ENCODE measurements at places on chromosomes 1 and 21. TPM values are rescaled to one million over a fixed set of nuclear protein-coding genes. Genes with fewer than 3 reads are reported as not detected.

Gene GBP4
- polyA plus RNA-seq = 4.4 TPM

Gene GJA9
- polyA plus RNA-seq = 0.34 TPM

Gene TGFBR3
- 32.2 TPM for polyA plus RNA-seq

Gene NECTIN4
- polyA plus RNA-seq = 0.43 TPM

Gene UMODL1
- polyA plus RNA-seq = not detected

Gene MKNK1
- 34.1 TPM for polyA plus RNA-seq

Gene HOOK1
- polyA plus RNA-seq = 4.1 TPM

Gene NPHS2
- not detected for polyA plus RNA-seq

DNA sequence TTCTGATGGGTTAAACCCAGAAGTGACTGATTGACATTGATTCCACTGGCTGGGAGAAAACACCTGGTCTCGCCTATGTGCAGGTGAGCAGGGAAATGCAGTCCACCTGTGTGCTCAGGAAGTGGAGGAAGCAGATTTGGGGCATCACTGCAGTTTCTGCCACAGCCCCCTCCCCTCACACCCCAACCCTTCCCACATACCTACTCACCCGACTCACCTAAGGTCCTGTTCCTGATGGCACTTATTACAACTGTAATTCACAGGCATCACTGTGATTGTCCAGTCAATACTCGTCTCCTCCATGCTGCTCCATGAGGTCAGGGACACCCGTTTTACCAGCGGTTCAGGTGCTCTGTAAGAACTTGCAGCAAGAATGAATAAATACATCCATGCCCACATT is 68.5 kb downstream of the PCP4 start:
- DNase-seq = no peak

DNA sequence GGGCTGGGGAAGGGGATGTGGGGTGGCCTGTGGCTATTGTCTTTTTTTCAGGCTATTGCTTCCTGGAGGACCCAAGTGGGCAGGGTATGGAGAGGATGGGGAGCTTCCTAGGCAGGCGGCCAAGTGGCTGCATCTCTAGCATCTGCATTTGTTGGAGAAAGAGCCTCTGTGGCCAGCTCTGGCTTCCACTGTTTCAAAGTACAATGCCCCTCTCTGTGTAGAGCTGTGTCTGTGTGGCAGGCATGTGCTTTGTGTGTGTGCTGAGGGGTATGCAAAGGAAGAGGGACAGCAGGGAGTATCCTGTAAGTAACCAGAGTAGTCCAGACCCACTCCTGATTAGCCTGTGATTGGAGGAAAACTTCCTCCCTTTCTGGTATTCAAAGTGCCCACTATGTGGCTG is 40.6 kb downstream of the KCNA2 start:
- DNase-seq = no peak

- DNase-seq = peak; percentile 77
These were observed 10.9 kb upstream of the C4BPB start for GRCh38 chr1:207077470-207078377.

GRCh38 chr1:66730462-66730861 is 21.8 kb upstream of the DYNLT5 start:
- DNase-seq = no peak

DNA sequence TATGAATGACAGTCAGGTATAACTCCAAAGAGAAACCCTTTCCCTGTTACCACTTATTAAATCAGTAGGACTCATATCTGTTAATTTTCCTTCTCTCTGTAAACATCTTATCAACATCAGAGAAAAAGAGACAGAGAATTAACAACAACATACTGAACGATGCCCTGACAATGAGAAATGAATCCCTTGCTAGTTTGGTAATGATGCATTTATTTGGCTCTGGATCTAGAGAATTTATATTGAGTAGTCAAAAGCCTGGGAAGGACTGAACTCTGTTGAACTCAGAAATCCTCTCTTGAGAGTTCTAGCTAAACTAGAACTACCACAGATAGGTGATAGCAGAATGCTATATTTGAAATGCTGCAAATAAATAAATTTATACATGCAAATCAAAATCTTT is 325.6 kb downstream of the DISC1 start:
- DNase-seq = no peak

DNA sequence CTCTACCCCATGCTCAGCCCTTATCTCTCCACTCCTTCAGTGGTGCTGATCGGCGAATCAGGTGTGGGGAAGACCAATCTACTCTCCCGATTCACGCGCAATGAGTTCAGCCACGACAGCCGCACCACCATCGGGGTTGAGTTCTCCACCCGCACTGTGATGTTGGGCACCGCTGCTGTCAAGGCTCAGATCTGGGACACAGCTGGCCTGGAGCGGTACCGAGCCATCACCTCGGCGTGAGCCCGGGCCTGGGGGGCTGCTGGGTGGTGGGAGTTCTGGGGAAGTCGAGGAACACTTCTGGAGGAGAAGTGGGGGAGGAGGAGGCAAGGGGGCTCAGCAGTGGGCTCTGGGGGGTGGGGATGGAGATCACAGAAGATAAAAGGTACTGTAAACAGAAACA is 4.9 kb downstream of the RAB25 start:
- DNase-seq = no peak

DNA sequence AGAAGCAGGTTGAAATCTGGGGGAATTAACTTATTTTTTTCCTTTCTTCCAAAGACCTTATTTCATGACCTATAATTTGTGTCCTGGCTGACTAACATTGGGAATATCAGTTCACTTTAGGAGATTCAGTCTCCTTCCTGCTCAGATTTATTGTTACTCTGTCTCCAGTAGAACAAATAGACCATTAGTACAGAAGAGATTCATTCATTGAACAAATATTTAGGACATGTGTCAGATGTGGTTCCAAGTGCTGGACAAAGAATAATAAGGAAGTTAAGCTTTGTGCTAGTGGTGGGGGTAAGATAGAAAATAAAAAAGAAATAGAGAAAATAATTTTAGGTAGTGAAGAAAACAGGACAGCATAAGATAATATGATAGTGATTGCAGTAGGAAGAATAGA is 20.3 kb downstream of the ZMYM4 start:
- no peak for DNase-seq

DNA sequence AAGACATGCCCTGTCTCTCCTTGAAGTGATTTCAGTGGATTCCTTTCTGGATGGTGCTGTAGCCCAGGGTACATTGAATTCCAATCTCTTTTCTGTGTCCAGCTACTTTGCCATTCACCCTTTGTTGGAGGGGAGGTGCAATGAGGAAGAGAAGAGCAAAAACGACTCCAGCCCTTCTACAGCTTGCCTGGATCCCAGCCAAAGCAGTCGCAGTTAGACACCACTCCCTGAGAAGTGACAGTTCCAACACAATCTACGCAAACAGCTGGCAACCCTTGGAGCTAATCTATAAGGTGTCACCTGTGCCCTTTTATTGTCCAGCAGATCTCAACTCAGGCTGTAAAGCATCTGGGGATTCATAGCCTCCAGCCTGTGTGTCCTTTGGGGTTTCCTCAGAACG is 4.6 kb downstream of the CD244 start:
- DNase-seq = peak; percentile 41
